Suppressor macrophage treated with lipopolysaccharide for 4 hours (primary cell): ENCODE measurements at places on chromosomes 7 and 10.

GRCh38 chr7:111728635-111728995 lies 166.3 kb upstream of the IMMP2L start:
- DNase-seq: no peak

DNA sequence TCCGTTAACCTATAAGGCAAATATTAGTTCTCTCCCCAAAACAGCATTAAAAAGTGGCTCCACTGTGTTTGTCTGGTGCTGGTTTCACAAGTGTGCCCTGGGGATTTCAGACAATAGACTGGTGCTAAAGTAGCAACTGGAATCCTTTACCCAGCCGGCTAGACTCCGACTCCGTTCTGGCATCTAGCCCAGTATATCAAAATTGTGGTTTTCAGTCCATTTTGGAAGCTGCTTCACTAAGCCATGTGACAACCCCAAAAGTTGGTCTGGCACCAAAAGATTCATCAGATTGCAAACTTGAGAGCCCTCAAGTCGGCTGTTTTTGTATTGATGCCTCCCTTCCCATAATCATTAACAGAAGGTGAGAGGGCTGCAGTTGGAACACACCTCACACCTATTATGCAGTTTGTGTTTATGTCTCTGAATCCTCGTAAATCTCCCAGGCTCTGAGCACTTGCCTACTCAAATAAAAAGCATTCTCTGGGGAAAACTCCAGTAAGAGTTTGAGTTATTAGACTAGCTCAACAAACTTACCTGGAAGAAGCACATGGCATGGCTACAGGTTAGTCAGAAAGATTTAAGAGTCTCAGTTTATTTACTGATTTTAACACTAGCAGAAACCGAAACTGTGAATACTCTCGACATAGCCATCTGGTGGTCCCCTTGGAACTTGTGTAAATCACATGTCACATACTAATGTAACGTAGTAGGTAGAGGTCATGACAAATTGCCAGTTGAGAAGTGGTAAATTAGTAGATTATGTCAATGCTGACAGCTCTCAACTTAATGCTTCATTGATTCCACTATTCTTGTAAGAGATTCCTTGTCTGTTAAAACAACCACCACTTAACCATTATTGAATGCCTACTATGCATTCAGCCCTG lies 14.8 kb upstream of the WNT16 start:
- DNase-seq: no peak

DNA sequence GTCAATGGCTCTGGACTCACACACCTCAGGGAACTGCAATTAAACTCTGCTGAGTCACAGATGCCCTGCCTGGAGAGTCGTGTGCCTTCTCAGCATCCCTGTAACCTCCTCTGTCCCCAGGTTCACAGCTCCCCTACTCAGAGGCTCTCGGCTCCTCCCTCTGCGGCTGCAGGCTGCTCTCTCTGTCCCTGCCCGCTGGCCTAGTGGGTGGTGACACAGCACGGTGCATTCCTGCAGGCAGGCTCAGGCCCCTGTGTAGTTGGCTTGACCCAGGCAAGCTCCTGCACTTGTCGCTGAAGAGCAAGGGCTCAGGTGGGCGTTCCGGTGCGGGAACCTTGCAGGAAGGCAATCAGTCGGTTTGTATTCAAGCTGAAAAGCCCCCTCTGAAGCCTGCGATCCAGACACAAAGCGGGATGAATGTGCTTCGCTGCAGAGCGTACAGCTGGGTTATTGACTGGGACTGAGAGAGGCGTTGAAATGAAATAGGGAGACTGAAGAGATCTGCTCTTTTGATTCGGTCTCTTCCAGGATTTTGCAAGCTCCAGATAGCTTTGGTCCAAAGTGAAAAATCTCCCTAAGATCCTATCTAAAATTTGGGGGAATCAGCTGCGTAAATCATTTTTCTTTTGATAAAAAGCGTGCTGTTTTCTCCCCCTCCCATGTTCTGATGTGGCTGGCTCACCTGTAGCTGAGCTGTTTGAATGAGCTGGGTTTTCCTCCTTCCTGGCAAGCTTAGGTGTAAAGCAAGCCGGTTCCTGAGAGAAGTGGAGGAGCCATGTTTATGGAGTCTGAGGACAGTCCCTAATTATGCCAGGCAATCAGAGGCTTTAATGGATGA lies 208.7 kb upstream of the PHYHIPL start:
- no peak for DNase-seq

GRCh38 chr10:118584181-118584954 lies 11.1 kb downstream of the PRLHR start:
- peak; percentile 18 for DNase-seq

DNA sequence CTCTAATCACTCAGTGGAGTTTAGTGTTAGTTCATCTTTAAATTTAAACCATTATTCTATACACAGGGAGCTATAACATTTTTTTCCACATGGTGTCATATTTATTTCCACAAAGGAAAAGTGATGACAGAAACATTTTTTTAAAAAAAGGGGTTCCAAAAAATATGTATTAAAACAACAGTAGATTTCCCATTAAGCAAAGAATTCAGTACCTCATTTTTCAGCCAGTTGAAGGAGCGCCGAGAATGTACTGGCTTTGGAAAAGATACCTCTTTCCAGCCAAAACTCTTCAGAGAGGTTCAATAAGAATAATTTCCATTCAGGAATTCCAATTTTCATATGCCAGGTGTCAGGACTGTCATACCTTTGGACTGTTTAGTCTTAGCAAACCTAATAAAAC lies 250.5 kb upstream of the MEOX2 start:
- no peak for DNase-seq

DNA sequence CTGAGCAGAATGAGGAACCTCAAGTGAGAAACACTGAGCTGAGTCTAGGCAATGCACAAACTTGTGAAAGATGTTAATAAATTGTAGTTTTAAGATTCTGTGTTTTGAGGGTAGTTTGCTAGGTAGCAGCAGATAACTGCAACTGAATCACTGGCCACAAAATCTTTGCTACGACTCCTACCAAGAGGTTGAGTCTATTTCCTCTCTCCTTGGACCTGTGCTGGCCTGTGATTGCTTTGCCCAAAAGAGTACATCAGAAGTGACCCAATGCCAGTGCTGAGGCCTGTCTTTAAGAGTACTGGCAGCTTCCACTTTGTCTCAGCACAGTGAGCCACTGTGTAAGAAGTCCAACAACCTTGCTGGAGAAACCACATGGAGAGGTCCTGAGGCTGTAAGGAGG lies 11.9 kb upstream of the TSPAN13 start:
- no peak for DNase-seq

DNA sequence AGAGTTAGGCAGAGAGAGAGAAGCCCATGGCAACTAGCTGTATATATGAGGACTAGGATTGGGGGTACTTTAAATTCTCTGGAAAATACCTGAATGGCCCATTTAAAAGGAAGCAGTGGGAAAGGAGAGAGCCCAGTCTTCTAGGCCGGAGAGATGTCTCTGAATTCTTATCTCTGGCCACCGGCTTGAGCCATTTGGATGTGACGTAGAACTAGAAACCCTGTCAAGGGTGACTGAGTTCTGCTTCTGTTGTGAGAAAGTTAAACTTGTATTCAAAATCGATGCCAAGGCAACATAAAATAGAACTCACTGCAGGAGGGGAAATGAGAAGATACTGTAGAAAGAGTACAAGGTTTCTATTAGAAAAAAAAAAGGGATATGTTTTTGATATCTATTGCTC lies 6.3 kb upstream of the GSTK1 start:
- no peak for DNase-seq

DNA sequence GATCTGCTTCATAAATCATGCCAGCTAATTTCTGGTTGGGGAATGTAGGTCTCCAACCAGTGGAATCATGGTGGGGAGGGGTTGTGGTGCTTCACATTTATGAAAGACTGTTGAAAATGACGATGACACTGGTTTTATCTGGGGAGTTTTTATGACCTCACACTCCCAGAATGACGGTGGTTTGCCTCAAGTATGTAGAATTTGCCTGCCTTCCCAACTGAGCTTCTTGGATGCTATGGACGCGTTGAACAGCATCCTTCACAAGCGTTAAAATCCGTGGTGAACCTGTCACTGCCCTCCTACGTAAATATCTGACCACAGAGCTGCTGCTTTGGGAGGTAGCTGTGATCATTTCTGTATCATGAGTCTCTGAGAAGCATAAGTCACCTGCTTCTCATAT lies 3.3 kb downstream of the INSYN2A start:
- no peak for DNase-seq

DNA sequence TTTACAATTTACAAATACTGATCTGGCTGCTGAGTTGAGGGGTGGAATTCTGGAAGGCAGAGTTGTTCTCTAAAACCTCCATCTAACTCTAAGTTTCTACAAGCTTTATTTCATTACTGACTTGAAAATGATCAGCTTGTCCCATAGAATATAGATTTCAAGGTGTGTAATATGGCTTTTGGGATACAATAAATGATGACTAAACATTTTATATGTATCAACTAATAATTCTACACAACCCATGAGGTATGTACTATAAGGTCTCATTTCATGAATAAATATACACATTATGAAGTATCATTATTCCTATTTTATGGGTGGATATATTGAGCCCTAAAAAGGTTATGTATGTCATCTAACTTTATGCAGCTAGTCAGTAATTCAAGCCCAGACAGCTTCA lies 1214.3 kb upstream of the SORCS1 start:
- DNase-seq: no peak

DNA sequence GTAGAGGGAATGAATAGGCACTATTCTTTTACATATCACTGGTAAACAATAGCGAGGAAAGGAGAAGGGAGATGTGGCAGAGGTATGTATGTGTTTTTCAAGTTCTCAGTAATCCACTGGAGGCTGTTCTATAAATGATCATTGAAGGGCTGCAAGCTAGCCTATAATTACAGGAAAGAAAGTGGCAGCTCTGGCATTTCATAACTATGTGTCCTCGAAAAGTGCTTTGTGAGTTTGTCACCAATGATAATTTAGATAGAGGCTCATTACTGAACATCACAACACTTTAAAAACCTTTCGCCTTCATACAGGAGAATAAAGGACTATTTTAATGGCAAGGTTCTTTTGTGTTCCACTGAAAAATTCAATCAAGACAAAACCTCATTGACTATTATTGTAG lies 235.1 kb downstream of the FOXP2 start:
- no peak for DNase-seq

DNA sequence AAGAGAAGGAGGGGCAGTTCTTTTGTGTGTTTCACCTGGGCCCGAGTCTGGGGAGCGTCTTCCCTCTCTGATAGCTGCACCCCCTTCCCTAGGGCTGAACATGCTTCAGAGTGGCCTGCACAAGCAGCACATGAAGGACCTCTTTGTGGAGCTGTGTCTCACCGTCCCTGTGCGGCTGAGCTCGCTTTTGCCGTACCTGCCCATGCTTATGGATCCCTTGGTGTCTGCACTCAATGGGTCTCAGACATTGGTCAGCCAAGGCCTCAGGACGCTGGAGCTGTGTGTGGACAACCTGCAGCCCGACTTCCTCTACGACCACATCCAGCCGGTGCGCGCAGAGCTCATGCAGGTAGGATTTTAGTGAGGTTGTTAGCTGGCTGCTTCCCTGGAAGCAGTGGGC lies 39.0 kb downstream of the TRRAP start:
- no peak for DNase-seq

DNA sequence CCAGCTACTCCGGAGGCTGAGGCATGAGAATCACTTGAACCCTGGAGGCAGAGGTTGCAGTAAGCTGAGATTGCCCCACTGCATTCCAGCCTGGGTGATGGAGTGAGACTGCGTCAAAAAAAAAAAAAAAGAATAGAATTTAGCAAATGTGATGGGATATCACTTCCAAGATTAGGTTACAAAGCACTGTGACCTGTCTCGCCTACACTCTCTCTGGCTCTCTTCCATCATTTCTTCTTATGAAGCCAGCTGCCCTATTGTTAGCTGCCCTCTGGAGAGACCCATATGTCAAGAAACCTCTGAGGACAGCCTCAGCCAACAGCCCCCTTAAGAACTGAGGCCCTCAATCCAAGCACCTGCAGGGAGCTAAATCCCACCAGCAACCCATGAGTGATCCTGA lies 28.2 kb downstream of the ARHGAP21 start:
- no peak for DNase-seq

DNA sequence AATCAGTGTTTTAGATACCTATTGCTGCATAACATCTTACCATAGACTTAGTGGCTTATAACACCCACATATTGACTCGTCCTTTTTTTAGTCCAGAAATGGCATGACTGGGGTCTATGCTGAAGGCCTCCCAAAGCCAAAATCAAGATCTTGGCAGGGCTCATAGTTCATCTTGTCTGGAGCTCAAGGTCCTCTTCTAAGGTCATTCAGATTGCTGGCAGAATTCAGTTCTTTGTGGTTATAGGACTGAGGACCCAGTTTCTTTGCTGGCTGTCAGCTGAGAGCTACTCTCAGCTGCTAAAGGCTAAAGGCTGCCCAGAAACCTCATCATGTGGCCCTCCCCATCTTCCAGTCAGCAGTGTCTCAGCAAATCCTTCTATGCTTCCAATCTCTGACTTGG lies 165.5 kb downstream of the FAM107B start:
- DNase-seq: no peak

DNA sequence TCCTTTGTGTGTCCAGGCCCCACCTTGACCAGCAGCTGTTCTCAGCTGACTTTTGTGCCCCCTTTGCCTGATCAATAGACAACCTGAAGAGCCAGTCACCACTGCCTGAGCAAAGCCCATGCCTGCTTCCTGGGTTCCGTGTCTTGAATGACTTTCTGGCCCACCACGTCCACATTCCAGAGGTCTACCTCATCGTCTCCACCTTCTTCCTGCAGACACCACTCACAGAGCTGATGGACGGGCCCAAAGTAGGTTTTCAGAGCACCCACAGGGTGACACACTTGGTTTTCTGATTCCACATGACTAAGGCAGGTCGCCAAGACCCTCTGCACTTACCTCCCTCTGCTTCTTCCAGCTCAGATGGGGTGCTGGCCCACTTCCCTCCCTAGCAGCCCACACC lies 126.8 kb downstream of the WDFY4 start:
- no peak for DNase-seq

GRCh38 chr7:39971924-39972323 lies 21.9 kb downstream of the CDK13 start:
- DNase-seq: no peak

DNA sequence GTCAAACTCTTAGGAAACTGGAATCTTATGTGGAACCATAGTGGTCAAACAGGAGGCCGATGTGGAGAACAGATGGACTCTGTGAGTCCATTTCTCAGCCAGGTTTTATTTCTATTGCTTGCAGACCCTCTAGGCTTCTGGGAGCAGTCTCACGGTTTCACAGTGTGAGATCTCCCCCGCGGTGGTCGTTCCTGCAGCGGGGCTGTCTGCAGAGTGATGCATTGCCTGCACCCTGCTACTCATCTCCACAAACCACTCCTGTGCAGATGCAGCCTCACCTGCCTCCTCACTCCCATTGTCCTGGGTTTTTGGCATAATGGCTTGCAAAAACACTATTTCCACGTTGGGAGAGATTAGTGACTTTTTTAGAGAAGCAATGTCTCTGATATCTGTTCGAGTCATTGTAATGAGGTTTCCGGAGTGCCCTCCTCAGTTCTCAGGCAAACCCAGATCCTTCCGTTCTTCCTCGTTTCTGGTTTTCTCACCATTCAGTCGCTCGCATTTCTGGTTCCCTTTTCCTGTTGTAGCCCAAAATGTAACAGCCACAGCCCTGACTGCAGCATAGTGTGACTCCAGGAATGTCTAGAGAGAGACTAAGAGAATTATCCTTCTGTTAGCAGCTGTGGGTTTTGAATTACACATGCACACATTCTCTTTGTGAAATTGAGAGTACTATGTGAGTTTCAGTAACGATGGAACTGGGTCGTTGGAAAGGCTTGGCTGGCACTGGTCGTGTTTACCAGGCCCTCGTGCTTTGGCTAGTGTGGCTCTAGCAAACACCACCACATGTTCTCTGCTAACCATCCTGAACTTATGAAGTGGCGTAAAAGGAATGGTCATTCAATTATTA lies 30.2 kb downstream of the ACADSB start:
- DNase-seq: peak; percentile 9
